ENCODE measurements at places on chromosomes 5 and 9. TPM values are rescaled to one million over a fixed set of nuclear protein-coding genes. Genes with fewer than 3 reads are reported as not detected.

PCDHGA10 gene
- 6.5 TPM for total RNA-seq

DMGDH gene
- 0.41 TPM for total RNA-seq

GRCh38 chr5:149911031-149911430 is 33.6 kb downstream of the PDE6A start:
- H3K27me3 ChIP-seq = no peaks in the 10 kb centered on the region
- H3K27ac ChIP-seq = no peak overlapping the region
- no peaks in the 10 kb centered on the region for H3K36me3 ChIP-seq
- no peaks in the 10 kb centered on the region for H3K4me1 ChIP-seq

DNA sequence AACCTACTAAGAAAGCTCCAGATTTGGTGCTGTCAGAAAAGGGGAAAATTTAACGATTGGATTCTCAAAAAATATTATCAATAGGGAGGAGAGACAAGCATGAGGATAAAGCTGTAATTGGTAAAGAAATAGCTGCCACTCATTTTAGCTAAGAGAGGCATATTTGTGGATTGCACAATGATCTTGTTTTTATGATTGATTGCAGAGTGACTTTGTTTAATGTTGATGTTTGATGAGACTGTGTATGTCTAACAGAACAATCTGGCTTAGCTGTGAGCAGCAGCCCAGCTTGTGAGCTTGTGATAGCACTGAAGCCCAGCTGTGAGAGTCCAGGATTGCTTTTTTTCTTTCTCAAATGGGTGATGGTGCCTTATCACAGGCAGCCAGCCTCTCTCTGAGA is 56.4 kb downstream of the ZNF883 start:
- H3K36me3 ChIP-seq = no peaks in the 10 kb centered on the region
- H3K27ac ChIP-seq = no peak overlapping the region
- no peak overlapping the region for H3K4me3 ChIP-seq
- no peak for DNase-seq

- H3K27me3 ChIP-seq = no peaks in the 10 kb centered on the region
- H3K27ac ChIP-seq = no peak overlapping the region
- H3K4me1 ChIP-seq = no peaks in the 10 kb centered on the region
- no peak overlapping the region for H3K4me3 ChIP-seq
- H3K36me3 ChIP-seq = no peaks in the 10 kb centered on the region
- DNase-seq = no peak
Measured at GRCh38 chr9:117278471-117279035, 136.3 kb downstream of the ASTN2 start.

DNA sequence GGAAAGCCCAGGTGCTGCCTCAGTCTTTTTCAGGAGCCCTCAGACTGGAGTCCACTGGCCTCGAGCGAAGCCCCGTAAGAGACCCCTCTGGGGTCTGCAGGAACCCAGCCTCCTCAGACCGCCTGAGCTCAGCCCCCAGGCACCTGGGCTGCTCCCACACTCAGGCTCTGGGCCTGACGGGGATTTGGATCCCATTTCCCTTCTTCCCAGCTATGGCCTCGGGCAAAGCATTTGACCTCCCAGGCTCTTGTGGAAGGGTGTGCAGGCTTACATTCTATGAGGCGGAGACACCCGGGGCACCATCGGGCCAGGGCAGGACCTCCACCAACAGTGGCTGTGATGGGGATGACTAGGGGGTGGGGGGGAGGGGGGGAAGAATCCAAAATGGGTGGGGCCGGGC is 4.5 kb downstream of the AGPAT2 start:
- H3K27me3 ChIP-seq = no peaks in the 10 kb centered on the region
- H3K4me3 ChIP-seq = no peak overlapping the region
- H3K27ac ChIP-seq = no peak overlapping the region
- no peaks in the 10 kb centered on the region for H3K36me3 ChIP-seq
- peaks cover 27% of the 10 kb centered on the region for H3K4me1 ChIP-seq

GRCh38 chr9:136656795-136657611 is 5.7 kb upstream of the EGFL7 start:
- peaks cover 13% of the 10 kb centered on the region for H3K4me1 ChIP-seq
- H3K4me3 ChIP-seq = no peak overlapping the region
- no peak for DNase-seq
- peak overlapping the region; percentile 44 for H3K27ac ChIP-seq
- peaks cover 77% of the 10 kb centered on the region for H3K27me3 ChIP-seq

DNA sequence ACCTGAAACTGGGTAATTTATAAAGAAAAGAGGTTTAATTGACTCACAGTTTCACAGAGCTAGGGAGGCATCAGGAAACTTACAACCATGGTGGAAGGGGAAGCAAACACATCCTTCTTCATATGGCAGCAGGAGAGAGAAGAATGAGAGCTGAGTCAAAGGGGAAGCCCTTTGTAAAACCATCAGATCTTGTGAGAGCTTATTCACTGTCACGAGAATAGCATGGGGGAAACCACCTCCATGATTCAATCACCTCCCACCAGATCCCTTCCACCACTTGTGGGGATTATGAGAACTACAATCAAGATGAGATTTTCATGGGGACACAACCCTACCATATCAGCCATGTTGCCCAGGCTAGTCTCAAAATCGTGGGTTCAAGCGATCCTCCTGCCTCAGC is 143.4 kb downstream of the FGF18 start:
- H3K27me3 ChIP-seq = no peaks in the 10 kb centered on the region
- no peak overlapping the region for H3K4me3 ChIP-seq
- DNase-seq = no peak

DNA sequence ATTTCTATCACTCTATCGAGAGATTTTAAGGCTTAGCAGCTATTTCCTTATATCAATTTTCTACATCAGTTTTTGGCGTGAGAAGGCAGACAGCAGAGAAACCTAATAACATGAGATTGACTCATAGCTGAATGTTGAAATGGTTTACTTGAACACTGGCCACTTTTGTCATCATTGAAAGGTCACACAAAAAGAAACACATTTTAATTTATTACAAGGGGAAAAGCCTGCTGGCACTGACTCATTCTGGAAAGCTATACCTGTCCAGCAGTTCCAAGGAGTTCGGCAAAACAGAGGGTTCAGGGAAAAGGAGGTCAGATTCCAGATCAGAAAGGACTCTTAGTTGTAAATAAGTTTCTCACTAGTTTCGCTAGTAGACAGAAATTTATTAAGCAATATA is 566.4 kb downstream of the DNAH5 start:
- no peak for DNase-seq
- H3K27me3 ChIP-seq = no peaks in the 10 kb centered on the region
- H3K4me3 ChIP-seq = no peak overlapping the region
- H3K4me1 ChIP-seq = no peaks in the 10 kb centered on the region
- H3K27ac ChIP-seq = no peak overlapping the region

GRCh38 chr9:19371942-19372341 is 8.1 kb downstream of the RPS6 start:
- no peak overlapping the region for H3K27ac ChIP-seq
- no peaks in the 10 kb centered on the region for H3K27me3 ChIP-seq
- peaks cover 5% of the 10 kb centered on the region for H3K36me3 ChIP-seq
- DNase-seq = no peak

- no peaks in the 10 kb centered on the region for H3K27me3 ChIP-seq
- no peak for DNase-seq
- no peak overlapping the region for H3K4me3 ChIP-seq
- no peak overlapping the region for H3K27ac ChIP-seq
Measured at GRCh38 chr5:180271221-180271620, 20.7 kb downstream of the MAPK9 start.
